ENCODE measurements at places on chromosomes 5 and 9.

GRCh38 chr5:14006823-14007520, 62.5 kb upstream of the DNAH5 start:
- no peak overlapping the region for H3K4me3 ChIP-seq
- no peak for DNase-seq
- H3K27ac ChIP-seq: no peak overlapping the region

DNA sequence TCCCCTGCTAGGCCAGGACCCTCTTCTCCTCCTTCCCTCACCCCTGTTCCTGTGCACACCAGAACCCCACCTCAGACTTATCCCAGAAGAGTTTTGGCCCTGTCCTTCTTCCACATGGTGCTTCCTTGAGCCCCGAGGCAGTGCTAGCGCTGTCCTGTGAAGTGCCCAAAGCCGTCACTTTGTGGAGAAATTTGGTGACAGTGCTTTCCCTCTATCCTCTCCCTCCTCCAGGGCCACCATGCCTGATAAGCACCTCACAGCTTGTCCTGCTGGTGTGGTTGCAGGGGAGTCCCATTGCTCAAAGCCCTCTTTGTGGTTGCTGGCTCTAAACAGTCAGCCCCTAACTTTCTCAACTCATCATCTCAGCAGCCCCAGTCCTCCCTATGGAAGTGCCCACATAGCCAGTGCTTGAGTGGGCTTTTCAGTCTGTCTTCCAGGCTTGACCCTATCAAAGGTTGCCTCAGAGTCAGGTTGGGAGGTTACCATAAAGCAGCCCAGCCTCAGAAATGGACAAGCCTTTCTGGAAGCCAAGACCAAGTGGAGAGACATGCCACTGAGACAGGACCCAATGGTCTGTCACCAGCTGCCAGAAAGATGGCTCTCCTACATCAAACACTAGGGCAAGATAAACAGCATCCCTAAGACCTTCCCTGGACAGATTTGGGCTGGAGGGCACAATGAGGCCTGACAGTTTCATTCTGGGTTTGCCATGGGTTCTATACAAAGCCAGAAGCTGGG, 18.0 kb downstream of the IGIP start:
- H3K27me3 ChIP-seq: no peaks in the 10 kb centered on the region
- no peaks in the 10 kb centered on the region for H3K36me3 ChIP-seq
- no peaks in the 10 kb centered on the region for H3K4me1 ChIP-seq
- no peak overlapping the region for H3K4me3 ChIP-seq

DNA sequence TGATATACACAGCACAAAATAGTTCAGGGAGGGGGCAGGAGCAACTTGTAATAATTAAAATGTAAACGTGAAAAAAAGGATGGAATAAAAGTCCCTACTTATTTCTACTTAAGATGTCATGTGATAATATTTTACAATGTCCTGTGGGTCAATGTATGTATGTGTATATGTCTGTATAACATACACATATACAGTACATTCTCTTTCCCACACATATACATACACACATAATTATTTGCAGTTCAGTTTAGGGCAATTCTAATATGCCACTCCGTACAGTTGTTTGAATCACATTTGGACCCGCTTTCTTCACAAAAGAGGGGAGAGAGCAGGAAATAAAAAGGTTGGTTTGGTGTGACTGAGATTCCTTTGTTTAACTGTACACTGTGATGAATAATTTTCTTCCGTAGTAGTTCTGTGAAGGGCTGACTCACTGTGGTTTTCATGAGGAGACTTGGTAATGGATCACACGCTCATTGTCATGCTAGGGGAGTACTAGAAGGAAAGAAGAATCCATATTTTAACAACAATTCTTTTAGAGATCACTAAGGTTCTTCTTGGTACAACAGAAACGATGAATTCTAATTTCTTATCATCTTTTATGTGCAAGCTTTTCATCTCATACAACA, 26.2 kb upstream of the ACOT12 start:
- no peak overlapping the region for H3K27ac ChIP-seq
- H3K27me3 ChIP-seq: no peaks in the 10 kb centered on the region
- H3K4me1 ChIP-seq: no peaks in the 10 kb centered on the region
- no peak overlapping the region for H3K4me3 ChIP-seq
- peaks cover 82% of the 10 kb centered on the region for H3K36me3 ChIP-seq

- H3K27me3 ChIP-seq: no peaks in the 10 kb centered on the region
- H3K4me1 ChIP-seq: no peaks in the 10 kb centered on the region
- no peak overlapping the region for H3K27ac ChIP-seq
- no peak for DNase-seq
- no peak overlapping the region for H3K4me3 ChIP-seq
These were observed 460.5 kb downstream of the MAN2A1 start for GRCh38 chr5:110150199-110150598.

DNA sequence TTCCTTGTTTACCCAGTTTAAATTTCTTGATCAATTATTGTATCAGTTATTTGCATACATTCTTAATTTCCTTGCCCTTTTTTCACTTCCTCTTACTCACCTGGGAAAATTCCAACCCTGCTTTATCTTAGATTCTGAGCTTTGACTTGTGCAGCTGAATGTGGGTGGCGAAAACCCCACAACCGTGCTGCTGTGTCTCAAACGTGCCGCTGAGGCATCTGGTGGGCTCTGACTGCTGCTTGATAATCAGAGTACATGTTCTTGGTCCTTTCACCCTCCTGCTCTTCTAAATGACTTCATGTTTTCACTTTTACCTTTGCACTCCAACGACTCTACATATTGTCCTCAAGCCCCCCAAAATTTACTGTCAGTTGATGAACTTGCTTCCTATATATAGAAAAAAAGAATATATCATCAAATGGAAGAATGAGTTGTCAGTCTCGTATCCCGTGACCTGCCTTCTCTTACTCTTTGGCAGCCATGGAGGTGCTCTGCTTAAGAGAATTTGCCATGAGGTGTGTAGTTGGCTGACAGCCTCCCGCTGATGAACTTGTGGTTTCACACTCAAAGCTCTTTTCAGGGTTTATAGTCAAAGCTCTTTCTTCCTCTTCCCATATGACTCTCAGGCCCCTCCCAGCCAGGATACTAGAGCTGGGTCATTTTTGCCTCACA, 14.0 kb upstream of the JAK2 start:
- H3K27ac ChIP-seq: no peak overlapping the region
- H3K27me3 ChIP-seq: no peaks in the 10 kb centered on the region
- peak; percentile 8 for DNase-seq
- H3K4me3 ChIP-seq: no peak overlapping the region
- H3K36me3 ChIP-seq: no peaks in the 10 kb centered on the region

DNA sequence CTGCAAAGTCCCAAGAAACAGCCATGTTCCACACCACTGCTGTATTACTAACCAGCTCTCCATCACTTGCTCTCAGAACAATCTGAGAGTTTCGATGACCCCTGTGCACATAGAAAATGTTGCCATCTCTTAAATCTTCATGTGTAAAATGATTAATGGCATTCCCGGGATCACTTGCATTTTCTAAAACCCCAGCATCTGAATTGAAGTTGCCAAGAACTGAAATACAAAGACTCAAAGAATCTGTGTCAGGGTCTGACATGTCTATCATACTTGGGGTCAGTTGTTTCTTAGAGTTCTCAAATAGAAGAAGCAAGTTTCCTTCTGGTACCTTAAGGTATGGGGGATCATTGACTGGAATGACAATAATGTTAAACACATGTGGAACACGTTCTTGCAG, 115.1 kb downstream of the ESM1 start:
- no peak overlapping the region for H3K27ac ChIP-seq
- peaks cover 4% of the 10 kb centered on the region for H3K4me1 ChIP-seq
- H3K4me3 ChIP-seq: no peak overlapping the region
- H3K27me3 ChIP-seq: peaks cover 35% of the 10 kb centered on the region
- no peaks in the 10 kb centered on the region for H3K36me3 ChIP-seq
- DNase-seq: no peak

DNA sequence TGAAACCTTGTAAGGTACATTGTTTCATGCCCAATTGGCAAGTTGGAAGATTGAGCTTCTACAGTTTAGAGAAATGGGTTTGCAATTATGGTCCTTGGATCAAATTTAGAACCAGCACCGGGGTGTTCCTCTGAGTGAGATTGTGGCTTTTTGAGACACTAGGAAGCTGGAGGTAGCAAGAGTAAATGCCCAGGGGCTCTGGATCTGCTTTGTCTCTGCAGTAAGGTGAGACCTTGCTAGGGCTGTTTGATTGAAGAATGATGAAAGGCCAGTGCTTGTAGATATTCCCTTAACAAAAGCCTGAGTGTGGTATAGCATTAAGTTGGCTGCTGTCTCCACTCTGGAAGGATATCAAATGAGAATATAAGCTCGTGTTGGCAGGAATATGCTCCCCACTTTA, 36.0 kb downstream of the WWC1 start:
- no peaks in the 10 kb centered on the region for H3K27me3 ChIP-seq
- no peak overlapping the region for H3K27ac ChIP-seq
- no peak overlapping the region for H3K4me3 ChIP-seq
- no peaks in the 10 kb centered on the region for H3K4me1 ChIP-seq
- H3K36me3 ChIP-seq: no peaks in the 10 kb centered on the region

DNA sequence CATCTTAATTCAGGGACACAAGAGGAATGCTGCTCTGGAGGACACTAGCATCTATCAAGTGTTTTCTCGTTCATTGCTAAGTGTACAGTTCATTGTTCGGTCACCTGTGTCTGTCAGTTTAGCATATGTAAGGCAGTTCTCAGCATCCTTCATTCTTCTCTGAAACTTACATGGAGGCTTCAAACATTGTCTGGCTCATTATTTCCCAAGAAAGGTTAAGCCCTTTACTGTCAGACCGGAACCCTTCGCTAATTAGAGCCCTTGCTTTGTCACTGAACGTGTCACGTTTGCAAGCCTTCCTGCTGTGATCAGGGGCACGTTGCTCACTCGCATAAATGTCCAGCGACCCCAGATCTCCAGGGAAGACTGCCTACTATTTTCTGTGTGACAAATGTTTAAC, 62.3 kb upstream of the RIOK2 start:
- no peaks in the 10 kb centered on the region for H3K27me3 ChIP-seq
- H3K27ac ChIP-seq: no peak overlapping the region
- H3K4me1 ChIP-seq: no peaks in the 10 kb centered on the region
- H3K36me3 ChIP-seq: no peaks in the 10 kb centered on the region
- H3K4me3 ChIP-seq: no peak overlapping the region

- DNase-seq: no peak
- no peaks in the 10 kb centered on the region for H3K27me3 ChIP-seq
- no peaks in the 10 kb centered on the region for H3K36me3 ChIP-seq
- H3K4me1 ChIP-seq: no peaks in the 10 kb centered on the region
These were observed 43.1 kb upstream of the GLIPR2 start for GRCh38 chr9:36093384-36093783.

DNA sequence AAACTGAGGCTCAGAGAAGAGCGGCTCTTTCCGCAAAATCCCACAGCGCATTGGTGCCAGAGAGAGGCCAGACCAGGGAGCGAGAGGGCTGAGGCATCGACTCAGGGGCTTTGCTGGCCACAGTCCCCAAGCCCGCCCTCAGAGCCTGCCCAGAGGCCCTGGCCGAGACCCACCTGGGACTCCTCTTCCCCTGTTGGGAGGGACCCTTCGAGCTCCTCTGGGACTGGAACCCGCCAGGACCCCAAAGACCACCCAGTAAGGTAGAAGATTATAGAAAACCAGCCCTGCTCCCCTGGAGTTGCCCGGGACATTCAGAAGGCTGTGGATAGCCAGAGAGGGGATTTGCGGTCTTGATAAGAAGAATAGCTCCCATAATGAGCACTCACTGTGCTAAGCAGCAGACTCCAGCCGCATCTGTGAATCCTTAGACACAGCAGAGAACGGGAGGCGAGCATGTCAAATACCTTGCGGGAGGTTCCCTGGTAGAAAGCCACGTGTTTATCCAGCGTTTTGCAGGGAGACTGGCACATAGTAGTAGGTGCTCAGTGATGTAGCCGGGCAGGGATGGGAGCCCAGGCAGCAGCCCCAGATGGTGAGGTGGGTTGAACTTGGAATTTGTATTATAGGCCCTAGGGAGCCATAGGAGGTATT, 651 bp upstream of the AK1 start:
- H3K4me3 ChIP-seq: no peak overlapping the region
- no peaks in the 10 kb centered on the region for H3K4me1 ChIP-seq
- no peaks in the 10 kb centered on the region for H3K27me3 ChIP-seq
- no peak for DNase-seq
- H3K36me3 ChIP-seq: no peaks in the 10 kb centered on the region

DNA sequence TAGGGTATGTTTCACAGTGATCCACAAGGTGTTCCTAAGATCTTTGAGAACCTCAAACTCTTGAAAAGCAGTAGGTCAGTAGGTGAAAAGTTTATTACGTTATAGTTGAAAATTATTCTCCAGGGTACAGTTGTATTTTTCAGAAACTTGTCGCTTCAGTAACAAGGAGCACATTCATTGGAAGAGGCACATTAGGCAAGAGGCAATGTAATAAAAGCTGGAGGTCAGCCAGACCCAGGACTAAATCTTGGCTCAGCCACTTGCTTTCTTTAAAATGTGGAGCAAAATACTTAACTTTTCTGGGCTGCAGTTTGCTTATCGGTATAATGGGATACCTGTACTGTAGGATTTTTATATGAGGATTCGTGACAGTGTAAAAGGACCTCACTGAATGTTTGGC, 45.6 kb downstream of the TLE4 start:
- H3K36me3 ChIP-seq: no peaks in the 10 kb centered on the region
- no peak overlapping the region for H3K4me3 ChIP-seq
- no peak overlapping the region for H3K27ac ChIP-seq

DNA sequence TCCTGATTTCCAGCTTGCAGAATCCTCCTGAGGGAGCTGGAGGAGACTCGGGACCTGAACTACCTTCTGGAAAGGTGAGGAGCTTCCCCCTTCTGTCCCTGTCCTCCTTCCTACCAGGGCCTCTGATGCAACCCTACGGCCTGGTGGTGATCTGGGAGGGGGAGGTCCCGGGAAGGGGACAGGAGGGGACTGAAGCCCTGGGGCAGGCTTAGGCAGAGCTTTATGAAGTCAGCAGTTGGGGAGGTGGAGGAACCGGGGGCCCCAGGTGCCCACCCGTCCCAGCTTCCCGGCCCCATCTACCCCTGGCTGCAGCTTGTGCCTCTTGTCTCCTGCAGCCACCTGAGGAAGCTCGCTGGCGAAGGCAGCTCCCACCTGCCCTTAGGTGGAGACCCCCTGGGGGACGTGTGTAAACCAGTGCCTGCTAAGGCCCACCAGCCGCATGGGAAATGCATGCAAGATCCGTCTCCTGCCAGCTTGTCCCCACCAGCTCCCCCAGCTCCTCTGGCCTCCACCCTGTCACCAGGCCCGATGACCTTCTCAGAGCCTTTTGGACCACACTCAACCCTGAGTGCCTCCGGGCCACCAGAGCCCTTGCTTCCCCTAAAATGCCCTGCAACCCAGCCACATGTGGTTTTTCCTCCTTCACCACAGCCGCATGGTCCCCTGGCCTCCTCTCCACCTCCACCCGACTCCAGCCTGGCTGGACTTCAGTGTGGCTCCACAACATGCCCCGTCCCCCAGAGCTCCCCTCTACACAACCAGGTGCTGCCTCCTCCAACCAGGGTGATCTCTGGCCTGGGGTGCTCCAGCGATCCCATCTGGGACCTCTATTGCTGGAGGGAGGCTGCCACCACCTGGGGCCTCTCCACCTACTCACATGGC, 2.1 kb downstream of the SPATA31E1 start:
- no peak for DNase-seq
- no peaks in the 10 kb centered on the region for H3K36me3 ChIP-seq
- H3K4me3 ChIP-seq: no peak overlapping the region
- H3K27ac ChIP-seq: no peak overlapping the region

- DNase-seq: no peak
- H3K27ac ChIP-seq: no peak overlapping the region
- H3K36me3 ChIP-seq: no peaks in the 10 kb centered on the region
- no peaks in the 10 kb centered on the region for H3K27me3 ChIP-seq
- H3K4me3 ChIP-seq: no peak overlapping the region
These were observed 11.2 kb upstream of the OLFM1 start for GRCh38 chr9:135076143-135076875.

- H3K27me3 ChIP-seq: no peaks in the 10 kb centered on the region
- H3K27ac ChIP-seq: no peak overlapping the region
- DNase-seq: no peak
These were observed 551.1 kb downstream of the CAAP1 start for GRCh38 chr9:26341545-26341944.
